ENCODE measurements at places on chromosomes 1 and 21.

- peaks cover 67% of the 10 kb centered on the region for H3K4me1 ChIP-seq
- DNase-seq = no peak
- no peaks in the 10 kb centered on the region for H3K27me3 ChIP-seq
Observed at GRCh38 chr1:26027716-26028489, 6.3 kb downstream of the EXTL1 start.

DNA sequence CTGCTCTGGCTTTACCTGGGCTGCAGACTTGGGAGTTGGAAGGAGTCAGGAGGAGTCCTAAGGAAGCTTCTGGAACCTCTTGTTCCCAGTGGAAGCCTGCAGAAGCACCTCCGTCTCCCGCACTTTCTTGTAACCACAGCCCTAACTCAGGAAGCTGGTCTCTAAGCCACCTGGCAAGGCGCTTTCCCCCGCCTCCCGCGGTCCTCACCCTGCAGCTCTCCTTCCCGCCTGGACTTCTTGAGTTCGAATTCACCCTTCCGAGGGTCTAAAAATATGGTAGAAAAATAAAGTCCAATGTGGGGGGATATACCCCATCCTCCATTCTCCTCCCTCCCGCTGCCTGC, 15.1 kb downstream of the PAX7 start:
- H3K27ac ChIP-seq = no peak overlapping the region
- DNase-seq = no peak
- peaks cover 94% of the 10 kb centered on the region for H3K27me3 ChIP-seq
- no peaks in the 10 kb centered on the region for H3K36me3 ChIP-seq

- peaks cover 24% of the 10 kb centered on the region for H3K4me1 ChIP-seq
- no peak for DNase-seq
- no peak overlapping the region for H3K27ac ChIP-seq
Observed at GRCh38 chr1:110408488-110408887, 994 bp upstream of the LAMTOR5 start.

DNA sequence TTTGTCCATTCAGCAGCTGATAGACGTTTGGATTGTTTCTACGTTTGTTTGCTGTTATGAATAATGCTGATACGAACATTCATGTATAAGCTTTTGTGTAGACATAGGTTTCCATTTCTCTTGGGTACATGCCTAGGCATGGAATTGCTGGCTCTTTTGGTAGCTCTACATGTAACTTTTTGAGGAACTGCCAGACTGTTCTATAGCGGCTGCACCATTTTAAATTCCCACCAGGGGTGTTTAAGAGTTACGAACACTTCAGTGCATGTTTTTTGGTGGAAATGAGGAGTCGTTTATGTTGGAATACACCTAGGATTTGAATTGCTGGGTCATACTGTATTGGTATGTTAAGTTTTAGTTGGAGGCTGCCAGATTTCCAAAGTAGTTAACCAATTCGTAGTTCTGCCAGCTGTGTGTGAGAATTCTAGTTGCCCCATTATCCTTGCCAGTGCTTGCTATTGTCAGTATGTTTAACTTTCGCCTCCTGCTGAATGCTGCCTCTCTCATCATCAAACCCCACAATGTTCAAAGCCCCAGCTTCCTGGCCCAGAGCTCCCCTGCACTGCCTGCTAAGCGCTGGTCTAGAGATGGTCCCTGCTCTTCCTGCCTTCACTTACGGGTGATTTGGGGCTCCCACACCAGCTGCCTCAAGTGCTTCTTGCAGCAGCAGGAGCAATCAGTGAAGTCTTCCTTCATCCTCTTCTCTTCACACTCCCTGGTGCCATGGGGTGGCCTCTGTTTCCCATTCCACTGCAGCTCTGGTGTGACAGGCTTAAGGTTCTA, 81.0 kb downstream of the MAN1C1 start:
- H3K27ac ChIP-seq = no peak overlapping the region
- H3K36me3 ChIP-seq = no peaks in the 10 kb centered on the region
- DNase-seq = no peak
- no peaks in the 10 kb centered on the region for H3K27me3 ChIP-seq

DNA sequence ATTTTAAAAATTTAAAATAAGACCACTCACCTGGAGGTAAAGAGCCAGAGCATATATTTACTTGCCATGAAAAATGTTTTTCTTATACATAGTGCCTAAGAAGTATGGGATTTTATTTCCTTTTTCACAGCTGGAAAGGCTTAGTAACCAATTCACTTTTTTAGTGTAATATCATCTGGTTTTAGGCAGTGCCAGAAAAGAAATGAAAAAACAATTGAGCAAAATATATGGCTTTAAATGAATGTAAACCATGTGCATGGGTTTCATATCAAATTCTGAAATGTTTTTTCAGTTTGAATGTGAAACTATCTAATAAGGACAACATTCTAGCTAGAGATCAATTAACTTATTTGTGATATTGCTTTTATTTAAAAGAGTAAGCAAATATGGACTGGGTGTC, 672.4 kb upstream of the ADAMTS5 start:
- H3K4me3 ChIP-seq = no peak overlapping the region
- no peak for DNase-seq
- H3K4me1 ChIP-seq = no peaks in the 10 kb centered on the region
- H3K27ac ChIP-seq = no peak overlapping the region
- H3K27me3 ChIP-seq = no peaks in the 10 kb centered on the region

- DNase-seq = no peak
- peaks cover 9% of the 10 kb centered on the region for H3K4me1 ChIP-seq
- H3K4me3 ChIP-seq = no peak overlapping the region
- no peaks in the 10 kb centered on the region for H3K36me3 ChIP-seq
- H3K27ac ChIP-seq = no peak overlapping the region
Observed at GRCh38 chr1:151849126-151849525, 4.4 kb downstream of the THEM5 start.

DNA sequence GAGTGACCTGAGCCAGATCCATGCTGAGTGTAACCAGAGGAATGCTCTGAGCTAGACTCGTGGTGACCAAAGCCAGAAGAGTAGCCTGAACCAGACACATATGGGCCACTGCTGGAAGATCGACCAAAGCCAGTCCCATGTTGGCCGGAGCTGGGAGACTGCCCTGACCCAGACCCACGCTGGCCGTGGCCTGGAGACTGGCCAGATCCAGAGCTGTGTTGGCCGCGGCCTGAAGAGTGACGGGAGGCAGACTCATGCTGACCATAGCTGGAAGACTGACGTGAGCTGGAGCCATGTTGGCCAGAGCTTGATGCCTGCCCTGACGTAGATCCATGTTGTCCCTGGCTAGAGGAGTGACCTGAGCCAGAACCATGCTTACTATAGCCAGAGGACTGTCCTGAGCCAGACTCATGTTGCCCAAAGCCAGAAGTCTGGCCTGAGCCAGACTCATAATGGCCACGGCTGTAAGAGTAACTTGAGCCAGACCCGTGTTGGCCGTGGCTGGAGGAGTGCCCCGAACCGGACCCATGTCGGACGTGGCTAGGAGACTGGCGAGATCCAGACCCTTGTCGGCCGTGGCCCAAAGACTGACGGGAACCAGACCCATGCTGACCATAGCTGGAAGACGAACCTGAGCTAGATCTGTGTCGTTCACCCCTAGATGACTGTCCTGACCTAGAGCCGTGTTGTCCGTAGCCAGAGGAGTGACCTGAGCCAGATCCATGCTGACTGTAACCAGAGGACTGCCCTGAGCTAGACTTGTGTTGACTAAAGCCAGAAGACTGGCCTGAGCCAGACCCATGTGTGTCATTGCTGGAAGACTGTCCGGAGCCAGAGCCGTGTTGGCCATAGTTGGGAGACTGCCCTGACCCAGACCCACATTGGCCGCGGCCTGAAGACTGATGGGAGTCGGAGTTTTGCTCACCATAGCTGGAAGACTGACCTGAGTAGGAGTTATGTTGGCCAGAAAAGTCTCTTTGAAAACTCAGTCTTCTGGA, 3.5 kb downstream of the HRNR start:
- H3K36me3 ChIP-seq = no peaks in the 10 kb centered on the region
- DNase-seq = no peak
- H3K4me1 ChIP-seq = no peaks in the 10 kb centered on the region
- H3K27ac ChIP-seq = no peak overlapping the region

Measured in HepG2 (cell line).